ENCODE measurements at places on chromosomes 3 and 15.

- no peak for DNase-seq
Measured at GRCh38 chr3:175651716-175652115, 792.6 kb downstream of the NAALADL2 start.

DNA sequence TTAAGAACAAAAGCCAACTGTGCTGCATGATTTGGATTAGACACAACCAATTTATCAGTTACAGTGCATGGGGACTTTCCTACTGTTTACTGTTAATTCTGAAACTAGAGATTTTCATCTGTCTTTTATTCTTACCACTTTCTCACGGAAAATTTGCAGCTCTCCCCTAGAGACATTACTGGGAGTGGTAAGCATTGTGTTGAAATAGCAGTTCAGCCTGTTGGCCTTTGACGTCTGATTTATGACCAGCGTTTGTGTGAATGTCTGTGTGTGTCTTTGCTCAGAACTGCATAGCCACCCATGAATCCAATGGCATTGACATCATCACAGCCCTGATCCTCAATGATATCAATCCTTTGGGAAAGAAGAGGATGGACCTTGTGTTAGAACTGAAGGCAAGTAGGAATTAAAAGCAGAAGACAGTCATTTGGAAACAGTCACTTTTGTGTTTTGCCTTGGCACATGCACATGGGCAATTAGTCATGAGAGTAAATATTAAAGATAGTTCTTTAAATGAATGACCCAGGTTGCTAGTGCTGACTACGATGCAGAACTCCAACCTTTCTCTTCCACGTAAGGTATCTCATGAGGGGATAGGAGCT, 202.2 kb upstream of the BHLHE40 start:
- no peak for DNase-seq

DNA sequence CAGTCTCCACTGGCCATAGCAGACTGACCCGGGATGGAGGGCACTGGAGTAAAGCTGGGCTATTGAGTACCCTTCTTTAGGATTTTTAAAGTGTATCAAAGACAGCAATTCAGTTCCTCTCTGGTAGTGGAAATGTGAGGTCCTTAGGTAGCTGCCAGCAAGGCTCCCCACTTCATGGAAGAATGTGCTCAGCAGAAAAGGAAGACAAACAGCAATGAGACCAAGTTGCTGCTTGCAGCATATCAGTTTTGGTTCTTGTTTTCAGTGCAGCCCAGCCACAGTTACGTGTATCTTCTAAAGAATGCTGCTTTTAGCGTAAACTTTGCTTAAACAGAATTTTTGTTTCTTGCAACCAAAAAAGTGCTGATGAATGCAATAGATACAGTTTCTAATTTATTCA, 374.0 kb upstream of the CBLB start:
- no peak for DNase-seq

GRCh38 chr15:99176757-99177156, 71.9 kb downstream of the SYNM start:
- no peak for DNase-seq

- DNase-seq: no peak
Measured at GRCh38 chr3:48543271-48543866, 13.2 kb downstream of the PFKFB4 start.

GRCh38 chr3:12242772-12243171, 46.1 kb upstream of the PPARG start:
- DNase-seq: no peak

DNA sequence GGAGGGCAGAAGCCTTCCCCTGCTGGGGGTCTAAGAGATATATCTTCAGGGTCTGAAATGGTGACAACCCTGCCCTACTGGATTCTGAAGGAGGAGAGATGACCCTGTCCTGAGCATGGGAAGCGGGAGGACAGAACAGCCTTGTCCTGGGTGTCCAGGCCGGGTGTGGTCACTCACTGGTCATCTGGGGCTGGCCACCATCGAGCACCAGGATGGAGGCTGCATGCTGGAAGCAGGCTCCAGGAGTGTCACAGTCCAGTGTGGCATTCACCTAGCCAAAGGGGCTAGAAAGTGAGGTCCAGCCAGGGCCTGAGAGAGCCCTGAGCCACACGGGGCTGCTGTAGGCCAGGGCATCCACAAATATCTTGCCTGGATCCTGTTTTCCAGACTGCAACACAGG, 5.2 kb downstream of the CDHR4 start:
- no peak for DNase-seq

GRCh38 chr3:54862526-54862925, 65.3 kb downstream of the LRTM1 start:
- DNase-seq: no peak
